ENCODE measurements at places on chromosomes 2 and 18.
A peak's percentile ranks its signal among the peaks of the same experiment; 100 is the strongest.

DNA sequence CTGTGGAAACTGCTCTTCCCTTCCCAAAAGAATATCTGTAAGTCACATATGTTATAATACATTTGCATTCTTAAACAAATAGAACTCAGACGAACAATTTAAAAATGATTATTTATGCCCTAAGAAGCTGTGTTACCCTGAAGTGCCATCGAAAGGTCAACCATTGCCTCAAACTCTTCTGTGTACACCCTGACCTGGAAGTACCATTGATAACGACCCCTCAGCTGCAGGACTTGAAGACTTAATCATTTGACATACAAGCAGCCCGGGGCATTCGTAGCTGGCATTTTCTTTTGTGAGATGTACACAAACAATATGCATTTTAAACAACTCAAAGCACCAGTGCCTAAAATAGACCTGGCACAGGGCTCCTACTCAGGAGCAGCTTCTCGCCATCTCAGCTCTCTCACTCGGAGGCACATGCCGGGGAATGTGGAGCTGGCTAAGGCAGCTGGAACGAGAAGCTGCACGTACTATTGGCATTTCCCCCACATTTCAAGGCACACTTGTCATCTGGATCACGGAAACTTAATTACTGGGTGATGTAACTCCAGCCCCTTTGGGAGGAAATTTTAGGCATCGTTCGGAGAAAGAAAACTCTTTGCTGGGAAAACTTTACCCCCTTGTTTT, 170.0 kb upstream of the GALNT5 start:
- DNase-seq = peak; percentile 73

- no peak for DNase-seq
Measured at GRCh38 chr2:116442418-116442817, 1372.1 kb upstream of the DDX18 start.

DNA sequence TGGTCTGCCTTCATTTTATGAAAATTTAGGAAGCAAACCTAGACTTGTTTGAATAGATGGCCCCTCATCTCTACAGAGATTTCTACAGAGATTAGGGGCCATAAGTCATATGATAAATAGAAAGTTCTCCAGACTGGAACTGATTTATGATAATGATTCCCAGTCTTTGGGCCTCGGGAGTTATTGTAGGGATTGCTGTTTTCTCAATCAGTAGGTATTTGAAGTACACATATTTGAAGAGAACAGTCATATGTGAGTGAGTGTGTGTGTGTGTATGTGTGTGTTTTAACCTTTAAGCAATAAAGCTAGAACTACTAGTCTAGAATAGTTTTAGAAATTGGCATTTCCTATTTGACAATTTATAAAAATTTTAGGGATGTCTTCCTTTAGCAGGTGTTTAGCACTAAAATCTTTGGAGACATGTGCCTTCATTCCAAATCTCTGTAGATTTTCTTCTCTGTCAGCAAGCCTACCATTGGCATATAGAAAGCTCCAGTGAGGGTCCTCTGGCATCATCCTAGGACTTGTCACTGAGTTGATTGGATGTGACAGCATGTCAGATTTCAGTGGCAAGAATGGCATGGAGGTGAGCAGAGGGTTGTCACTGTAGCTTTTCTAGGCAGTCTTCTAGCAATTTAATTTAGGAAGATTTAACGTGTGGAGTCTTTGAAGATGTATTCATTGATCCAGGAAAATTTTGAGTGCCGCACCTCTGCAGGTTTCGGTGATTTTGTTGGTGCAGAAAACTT, 71.2 kb downstream of the MYO1B start:
- DNase-seq = peak; percentile 64

- DNase-seq = no peak
Measured at GRCh38 chr2:159551806-159552205, 64.5 kb downstream of the BAZ2B start.

DNA sequence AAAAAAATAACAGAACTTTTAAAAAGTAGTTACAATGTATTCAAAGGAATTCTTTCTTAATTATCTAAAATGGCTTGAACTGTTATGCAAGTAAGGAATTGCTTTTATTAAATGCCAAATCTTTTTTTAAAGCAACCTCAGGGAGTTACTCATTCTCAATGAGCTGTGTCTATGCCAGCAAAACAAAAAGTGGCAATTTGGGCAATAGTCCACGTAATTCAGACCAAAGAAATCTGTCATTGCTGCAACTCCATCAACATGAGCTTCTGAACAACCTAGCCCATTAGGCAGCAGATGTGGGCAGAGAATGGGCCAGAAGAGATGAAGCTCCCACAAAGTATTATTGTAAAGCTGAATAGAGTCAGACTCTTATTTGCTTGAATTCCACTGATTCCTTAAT, 118.4 kb downstream of the ALK start:
- peak; percentile 12 for DNase-seq

GRCh38 chr2:72953976-72954375, 36.7 kb downstream of the EMX1 start:
- no peak for DNase-seq

- no peak for DNase-seq
Measured at GRCh38 chr2:19973466-19973865, 16.4 kb downstream of the WDR35 start.

DNA sequence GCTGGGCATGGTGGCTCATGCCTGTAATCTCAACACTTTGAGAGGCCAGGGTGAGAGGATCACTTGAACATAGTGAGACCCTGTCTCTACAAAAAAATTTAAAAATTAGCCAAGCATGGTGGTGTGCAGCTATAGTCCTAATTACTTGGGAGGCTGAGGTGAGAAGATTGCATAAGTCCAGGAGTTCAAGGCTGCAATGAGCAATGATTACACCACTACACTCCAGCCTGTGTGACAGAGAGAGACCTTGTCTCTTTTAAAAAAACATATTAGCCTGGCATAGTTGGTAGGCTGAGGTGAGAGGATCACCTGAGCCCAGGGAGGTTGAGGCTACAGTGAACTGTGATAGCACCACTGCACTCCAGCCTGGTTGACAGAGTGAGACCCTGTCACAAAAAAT, 13.7 kb downstream of the TRAPPC8 start:
- DNase-seq = no peak

DNA sequence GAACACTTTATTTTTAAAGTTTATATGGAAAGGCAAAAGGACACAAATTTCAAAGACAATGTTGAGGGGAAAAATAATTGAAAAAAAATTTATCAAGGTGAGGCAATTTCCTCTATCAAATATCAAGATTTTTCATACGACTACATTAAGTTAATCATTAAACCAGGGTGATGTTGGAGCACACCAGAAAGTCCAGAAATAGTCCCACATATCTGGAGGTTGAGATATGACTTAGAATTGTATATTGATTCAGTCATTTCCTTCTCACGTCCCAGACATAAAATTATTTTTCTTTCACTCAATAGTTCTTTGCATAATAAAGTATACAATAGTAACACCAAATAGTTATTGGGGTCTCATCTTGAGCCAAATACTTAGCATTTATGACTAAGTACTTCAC, 605.1 kb downstream of the NUP35 start:
- no peak for DNase-seq

DNA sequence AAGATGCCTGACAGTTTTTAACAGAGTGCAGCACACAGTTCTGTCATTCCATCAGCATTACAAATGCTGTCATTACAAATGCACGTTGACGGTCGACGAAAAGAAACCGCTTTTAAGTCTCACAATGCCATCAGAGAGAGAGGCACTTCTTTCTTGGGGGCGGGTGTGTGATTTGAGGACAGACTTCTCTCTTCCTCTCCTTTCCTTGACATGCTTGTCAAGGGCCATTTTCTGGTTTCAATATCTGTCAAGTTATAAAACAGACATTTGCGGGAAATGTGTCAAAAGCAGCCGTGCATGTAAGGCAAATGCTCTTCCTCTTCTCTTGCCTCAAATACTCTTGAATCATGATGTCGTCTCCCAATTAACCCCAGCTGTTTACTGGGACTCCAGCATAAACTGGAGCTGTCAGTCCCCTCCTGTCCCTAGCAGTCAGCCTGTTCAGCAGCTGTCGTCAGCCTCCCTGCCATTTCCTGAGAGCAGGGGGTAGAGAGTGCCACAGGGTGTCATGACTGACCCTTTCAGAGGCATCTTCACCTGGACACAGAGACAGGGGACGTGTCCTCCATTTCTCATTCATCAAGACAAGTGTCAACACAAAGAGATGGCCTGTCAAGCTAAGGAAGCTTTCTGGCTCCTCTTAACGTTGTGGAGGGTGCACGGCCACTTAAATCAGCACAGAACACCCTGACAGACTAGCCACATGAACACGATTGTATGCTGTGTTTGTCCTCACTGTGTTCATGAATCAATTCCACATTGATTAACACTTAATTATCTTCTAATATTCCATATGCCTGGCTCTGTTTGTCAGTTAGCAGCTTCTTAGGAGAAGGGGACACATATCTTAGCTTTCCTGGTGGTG, 305.4 kb upstream of the RAB6C start:
- no peak for DNase-seq

DNA sequence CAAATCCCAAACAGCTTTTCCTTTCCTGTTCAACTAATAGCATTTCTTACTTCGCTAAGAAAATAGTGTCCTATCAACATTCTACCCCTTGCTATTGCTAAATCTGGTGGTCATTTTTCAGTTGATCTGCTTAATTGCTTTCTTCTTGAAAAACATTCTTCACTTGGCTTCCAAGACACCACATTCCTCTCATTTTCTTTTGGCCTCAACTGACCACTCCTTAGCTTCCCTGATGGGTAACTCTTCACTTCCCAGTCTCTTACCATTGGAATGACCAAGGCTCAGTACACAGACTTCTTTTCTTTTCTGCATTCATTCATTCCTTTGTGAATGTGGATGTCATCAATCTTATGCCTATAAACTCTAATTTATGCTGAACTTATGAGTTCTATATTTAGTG, 230.8 kb upstream of the CDH2 start:
- no peak for DNase-seq

DNA sequence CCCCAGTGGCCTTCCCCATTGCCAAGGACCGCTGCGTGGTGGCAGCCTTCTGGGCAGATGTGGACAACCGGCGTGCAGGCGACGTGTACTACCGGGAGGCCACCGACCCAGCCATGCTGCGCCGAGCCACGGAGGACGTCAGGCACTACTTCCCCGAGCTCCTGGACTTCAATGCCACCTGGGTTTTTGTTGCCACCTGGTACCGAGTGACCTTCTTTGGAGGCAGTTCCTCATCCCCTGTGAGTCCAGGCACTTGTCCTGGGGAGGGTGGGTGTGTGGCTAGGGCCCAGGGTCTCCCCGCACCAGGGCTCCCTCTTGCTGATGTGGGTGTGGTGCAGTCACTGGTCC, 31.9 kb downstream of the SNED1 start:
- no peak for DNase-seq

DNA sequence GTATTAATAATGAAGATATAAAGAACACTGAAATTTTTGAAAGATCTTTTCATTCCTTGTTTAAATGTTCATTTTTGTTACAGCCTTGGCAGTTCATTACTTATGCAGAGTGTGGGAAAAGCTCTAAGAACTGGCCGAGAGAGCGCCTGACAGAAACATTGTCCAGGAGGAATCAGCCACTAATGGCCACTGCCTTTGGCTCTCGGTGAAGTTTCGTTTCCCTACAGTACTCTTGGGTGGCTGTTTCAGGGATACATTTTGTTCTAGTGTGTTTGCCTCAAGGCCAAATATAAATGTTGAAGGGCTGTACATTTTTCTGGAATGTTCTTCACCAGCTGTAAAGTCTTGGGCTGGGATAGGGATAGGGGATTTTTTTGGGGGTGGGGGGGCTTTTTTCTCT, 10.7 kb downstream of the SPTBN1 start:
- peak; percentile 19 for DNase-seq

- DNase-seq = peak; percentile 7
Measured at GRCh38 chr2:218125095-218125494, 733 bp upstream of the CXCR2 start.

GRCh38 chr2:11166476-11166875, 11.2 kb downstream of the SLC66A3 start:
- no peak for DNase-seq

GRCh38 chr18:79881695-79882094, 69.8 kb downstream of the SLC66A2 start:
- DNase-seq = no peak
